Stimulated activated CD4-positive, alpha-beta T cell treated with anti-CD3 and anti-CD28 coated beads, Interleukin-15, amount 100 ng/mL, for 48 hours (primary cell): ENCODE measurements at places on chromosomes 7 and 10.

- no peak for DNase-seq
These were observed 10.4 kb downstream of the STMP1 start for GRCh38 chr7:135672560-135673359.

GRCh38 chr10:79101560-79102497 is 33.1 kb downstream of the ZMIZ1 start:
- no peak for DNase-seq

- no peak for DNase-seq
These were observed 464.3 kb upstream of the ADARB2 start for GRCh38 chr10:2201534-2202099.

GRCh38 chr10:60810437-60811182 is 32.3 kb downstream of the CDK1 start:
- DNase-seq = no peak

DNA sequence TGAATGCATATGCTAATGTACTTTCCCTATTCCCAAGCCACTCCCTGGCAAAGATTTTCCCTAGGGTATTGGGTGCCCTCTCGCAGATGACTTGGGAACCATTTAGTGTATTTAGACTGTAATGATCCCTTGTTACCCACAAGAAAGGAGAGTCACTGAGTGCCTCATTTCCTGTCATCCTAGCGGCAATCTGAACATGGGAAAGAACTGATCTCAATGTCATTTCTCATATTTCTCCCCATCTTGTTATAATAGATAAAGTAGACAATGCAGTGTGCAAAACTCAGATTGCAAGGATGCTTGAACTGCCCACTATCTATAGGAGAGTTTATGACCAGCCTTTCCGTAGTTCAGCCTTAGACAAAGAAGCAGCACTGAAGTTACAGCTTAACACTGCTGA is 123.3 kb downstream of the MICU1 start:
- no peak for DNase-seq

DNA sequence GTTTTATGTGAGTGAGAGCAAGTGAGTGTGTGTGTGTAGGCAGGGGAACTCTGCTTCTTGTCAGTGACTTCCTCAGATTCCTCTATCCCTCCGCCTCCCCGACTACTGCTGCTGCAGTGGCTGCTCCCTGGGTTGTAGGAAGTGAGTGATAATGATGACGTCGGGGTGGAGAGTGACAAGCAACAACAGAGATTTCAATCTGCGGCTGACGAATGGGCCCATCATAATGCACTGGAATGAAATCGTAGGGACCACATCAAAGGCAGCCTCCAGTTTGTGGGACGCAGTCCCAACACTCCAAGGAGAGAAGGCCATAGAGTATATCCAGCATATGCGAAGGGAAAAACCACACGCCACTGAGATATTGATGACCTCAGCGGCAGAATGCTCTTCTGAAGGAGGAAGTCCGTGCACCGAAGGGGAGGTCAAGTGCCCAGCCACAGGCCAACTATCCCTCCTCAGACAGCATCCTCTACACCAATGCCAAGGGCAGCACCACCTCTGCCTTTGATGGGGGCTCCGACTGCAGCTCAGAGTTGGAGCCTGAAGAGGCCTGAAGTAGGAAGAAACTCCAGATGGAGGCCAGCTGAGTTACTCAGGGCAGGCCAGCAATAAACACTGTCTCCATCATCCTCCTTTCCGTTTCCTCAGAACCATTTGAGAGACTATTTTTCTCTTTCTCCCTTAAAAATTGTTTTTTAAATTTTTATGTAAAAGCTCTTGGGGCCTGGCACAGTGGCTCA is 11.3 kb upstream of the STMP1 start:
- DNase-seq = no peak

- no peak for DNase-seq
These were observed 61.5 kb downstream of the GRB10 start for GRCh38 chr7:50721160-50721559.

GRCh38 chr10:49189422-49189821 is 1.2 kb upstream of the TMEM273 start:
- DNase-seq = no peak

- DNase-seq = no peak
These were observed 219.5 kb downstream of the CUX1 start for GRCh38 chr7:102036958-102037357.

GRCh38 chr10:71150796-71151195 is 61.6 kb upstream of the UNC5B start:
- no peak for DNase-seq

- no peak for DNase-seq
These were observed 269.4 kb downstream of the CXCL12 start for GRCh38 chr10:44115516-44115915.

DNA sequence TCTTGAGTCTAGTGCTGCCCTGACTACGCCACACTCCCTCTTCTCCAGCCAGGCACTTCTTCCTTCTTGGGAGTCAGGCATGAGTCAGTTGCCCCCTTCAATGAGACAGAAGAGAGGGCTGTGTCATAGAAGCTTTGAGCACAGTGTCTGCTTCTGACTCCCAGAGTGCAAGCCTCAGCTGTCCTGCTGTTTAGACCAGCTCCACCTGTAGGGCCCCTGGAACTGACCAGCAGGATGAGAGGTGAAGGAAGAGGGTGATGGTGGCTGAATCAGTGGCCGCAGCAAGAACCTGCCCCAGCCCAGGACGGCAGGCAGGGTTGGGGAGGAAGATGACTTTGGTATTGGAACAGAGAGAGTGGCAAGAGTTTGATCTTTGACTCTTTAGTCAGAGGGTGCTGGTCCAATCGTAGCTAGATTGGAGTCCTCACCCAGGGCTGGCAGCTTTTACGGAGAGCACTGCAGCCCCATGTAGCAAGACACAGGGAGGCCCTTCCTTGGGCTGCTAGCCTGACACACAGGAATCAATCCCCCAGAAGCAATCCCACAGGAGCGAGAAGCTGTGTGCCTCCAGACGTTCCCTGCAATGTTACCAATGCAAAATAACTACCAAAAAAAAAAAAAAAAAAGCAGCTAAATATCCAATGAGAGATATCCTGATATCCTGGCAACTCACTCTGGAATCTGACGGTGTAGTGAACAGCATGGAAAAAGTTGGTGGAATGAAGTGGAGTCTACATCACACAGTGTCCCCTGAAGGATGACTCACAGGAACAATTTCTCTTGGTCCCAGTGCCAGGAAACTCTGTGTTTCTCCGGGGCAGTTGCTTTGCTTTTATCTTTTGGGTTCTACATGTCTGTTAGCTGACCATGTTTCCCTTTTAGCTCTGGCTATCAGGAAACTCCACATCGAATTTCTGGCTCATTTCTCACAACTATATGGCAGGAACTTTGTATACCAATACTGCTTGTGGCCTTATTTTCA is 6.9 kb downstream of the C10orf62 start:
- no peak for DNase-seq

- DNase-seq = no peak
These were observed 51.0 kb downstream of the UNC5B start for GRCh38 chr10:71263376-71263775.

- DNase-seq = no peak
These were observed 342.7 kb downstream of the CXCL12 start for GRCh38 chr10:44042075-44042770.

- no peak for DNase-seq
These were observed 40.8 kb downstream of the PRPS1L1 start for GRCh38 chr7:17986851-17987250.
